Activated CD8-positive, alpha-beta memory T cell treated with anti-CD3 and anti-CD28 coated beads for 4 hours (primary cell): ENCODE measurements at places on chromosomes 4 and X.

GRCh38 chrX:70087857-70088630 is 25.8 kb downstream of the OTUD6A start:
- no peak for DNase-seq

DNA sequence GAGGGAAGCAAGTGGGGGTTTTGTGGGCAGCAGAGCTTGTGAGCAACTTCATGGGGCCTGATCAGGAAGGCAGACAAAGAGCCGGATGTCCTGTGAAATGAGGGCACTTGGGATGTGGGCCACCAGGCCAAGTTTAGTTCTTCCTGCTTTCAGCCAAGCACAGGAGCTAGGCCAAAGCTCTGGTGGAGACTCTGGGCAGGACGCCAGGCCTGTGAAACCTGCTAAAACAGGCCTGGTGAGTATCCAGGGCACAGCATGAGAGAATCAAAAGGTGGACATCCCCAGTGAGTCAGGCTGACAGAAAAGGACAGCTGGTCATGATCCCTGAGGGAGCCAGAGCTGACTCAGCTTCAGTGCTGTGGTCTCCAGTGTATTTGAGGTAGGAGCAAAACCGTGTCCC is 95.7 kb downstream of the NPNT start:
- DNase-seq, result no peak

GRCh38 chr4:2395584-2395983 is 22.9 kb downstream of the ZFYVE28 start:
- no peak for DNase-seq

DNA sequence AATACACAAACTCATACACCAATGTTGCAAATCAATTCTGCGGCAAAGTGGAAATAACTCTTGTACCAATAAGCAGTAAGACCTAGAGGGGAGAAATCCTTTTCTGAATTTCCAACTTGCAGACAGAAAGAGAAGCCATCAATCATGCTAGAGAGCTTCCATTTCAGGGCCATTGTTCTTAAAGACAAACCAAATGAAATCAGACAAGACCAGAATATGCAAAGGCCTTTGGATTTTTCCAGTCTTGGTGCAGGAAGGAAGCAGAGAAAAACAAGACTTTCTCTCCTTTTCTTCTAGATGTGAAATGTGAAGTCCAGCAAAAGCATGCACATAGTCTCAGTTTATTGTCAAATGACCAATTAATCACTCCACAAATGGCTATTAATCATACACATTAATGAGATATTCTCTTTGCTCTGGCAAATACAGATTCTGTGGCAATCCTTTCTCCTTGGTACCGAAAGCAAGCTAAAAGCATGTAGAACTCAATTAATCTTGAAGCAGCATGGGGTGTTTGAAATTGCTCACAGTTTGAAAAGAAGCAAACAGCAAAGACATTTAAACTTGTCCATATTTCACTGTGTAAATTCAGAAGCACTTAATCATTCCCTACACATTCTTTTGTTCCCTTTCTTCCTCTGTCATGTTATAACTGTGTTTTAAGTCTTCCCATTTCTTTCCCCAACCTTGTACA is 466.1 kb downstream of the GPAT3 start:
- DNase-seq, result no peak

DNA sequence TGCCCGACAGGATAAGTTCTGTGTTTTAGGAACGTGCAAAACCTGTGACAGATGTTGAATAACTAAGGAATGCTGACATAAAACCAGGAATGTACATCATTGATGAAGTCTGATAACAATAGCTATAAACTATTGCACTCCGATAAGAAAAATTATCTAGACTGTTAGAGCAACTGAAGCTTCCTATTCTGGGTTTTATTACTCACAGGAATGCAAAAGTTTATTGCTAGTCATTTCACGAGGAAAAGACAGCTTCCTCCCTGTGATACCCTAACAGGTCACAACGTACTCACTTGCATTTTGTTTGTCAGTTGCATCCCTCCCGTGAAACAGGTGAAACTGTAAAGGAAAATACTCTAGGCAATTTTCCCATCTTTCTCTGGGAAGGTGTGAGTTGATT is 65.9 kb downstream of the CLDN22 start:
- no peak for DNase-seq

DNA sequence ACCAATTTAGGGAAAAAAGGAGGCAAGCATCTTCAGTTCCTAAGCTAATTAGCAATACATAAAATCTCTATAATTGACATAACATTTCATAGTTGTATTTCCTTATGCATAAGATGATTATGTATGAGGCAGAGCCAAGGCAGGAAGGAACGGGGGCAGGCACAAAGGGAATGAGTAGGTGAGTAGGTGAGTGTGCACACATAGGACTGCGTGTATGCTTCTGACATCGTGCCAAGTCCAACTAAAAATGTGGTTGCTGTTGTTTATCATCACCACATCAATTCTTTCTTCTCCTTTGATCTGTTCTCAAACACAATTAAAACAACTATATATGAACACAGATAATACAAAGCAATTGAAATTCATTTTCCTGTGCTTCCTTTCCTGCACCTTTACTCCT is 131.2 kb downstream of the UNC5C start:
- no peak for DNase-seq

GRCh38 chrX:103092942-103093341 is at the start of gene NXF3:
Gene NXF3, minus strand, starts transcription at chrX:103093143. Its CDS starts 120 bp downstream, at chrX:103093023.
- DNase-seq, result no peak

DNA sequence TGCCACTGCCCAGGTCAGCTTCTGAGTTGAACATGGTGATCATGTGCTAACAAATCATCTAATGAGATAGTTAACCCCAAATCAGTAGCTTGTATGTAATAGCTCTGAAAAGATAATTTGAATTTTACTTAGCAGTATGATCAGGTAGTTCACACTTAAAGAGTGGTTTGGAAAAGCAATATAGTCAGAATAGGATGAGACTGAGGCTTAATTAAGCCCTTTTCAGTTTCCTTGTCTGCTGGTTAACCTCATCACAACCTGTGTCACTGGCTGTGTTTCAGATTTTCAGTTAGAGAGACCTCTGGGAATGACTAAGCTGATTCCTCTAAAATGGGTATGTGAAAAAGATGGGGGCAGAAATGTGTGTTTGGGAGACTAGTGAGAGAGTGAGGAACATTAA is 38.1 kb downstream of the GPR174 start:
- DNase-seq, result no peak
